ENCODE measurements at places on chromosomes 5 and 9.

GRCh38 chr9:112487008-112487798 is 576 bp downstream of the KIAA1958 start:
- DNase-seq: peak; percentile 33

GRCh38 chr5:10243660-10244240 is 5.9 kb downstream of the ATPSCKMT start:
- DNase-seq: no peak

- DNase-seq: no peak
These were observed 672.1 kb upstream of the CHD1 start for GRCh38 chr5:99600952-99601351.

- no peak for DNase-seq
These were observed 40.4 kb downstream of the CTNNA1 start for GRCh38 chr5:138793575-138793974.

GRCh38 chr5:173328844-173329490 is 753 bp upstream of the STC2 start:
- no peak for DNase-seq

DNA sequence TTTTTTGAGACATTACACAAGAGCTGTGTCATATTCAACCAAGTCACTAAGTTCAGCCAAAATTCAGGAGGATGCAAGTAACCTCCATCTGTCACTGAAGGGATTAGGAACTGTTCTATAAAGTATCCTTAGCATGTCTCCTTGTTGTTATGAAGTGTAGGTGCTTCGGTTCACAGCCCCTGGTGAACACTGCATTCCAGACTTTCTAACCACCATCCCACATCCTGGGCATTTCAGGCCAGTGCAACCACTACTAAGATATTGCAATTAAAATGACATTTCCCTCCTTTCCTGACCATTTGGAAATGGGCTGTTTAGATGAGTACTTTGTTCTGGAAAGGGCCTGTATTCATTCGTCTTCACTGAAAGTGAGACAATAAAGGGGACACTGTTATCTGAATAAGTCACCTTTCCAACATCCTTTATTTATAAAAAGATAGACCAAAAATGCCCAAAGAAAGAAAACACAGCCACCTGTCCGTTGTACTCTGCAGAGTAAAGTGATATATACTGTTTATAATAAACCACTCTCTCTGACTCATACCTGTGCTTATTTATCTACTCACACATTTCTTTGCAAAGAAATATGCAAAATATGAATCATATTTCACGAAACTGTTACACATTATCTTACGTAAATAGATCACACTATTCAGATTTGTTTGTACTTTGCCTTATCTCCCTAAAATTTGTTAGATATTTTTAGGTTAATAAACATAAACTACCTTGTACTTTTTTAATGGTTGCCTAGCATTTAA is 861.9 kb downstream of the CDH18 start:
- no peak for DNase-seq

GRCh38 chr5:172874647-172875504 is 40.8 kb downstream of the ERGIC1 start:
- DNase-seq: no peak

DNA sequence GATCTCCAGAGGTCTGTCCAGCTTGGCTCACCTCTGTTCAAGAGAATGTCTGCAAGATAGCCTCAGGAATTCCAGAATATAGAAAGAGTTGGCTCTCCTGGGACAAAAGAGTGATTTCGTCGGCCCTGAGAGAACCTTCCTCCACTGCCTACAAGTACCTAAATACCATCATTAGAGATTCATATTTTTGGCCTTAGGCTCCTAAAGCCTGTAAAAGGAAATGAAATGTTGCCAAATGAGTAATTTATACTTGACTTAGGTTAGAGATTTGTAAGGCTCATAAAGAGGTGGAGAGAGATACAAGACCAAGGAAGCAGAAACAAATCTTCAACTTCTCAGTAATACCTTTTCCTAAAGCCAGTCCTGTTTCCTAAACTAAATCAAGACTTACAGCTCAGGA is 146.2 kb downstream of the CCDC192 start:
- DNase-seq: no peak

- no peak for DNase-seq
These were observed 331.1 kb downstream of the TMEM38B start for GRCh38 chr9:106025453-106025852.

GRCh38 chr9:16626577-16627130 is 243.8 kb downstream of the BNC2 start:
- no peak for DNase-seq

DNA sequence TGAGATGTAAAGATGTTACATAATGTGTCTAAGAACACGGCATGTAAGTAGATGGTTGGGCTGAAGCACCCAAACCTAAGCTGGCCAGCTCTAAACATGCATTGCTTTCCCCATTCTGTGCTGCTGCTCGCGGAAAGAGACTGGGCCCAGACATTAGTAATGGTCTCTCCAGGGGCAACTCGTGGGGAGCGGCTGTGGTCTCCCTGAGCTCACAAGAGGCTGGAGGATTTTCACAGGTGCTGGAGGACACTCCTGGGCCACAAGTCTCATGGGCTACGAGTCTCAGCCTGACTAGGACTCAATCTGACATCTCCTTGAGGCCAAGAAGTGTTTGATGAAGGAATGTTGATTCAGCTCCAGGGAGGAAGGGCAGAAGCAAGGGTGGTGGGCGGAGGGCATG is 92.7 kb upstream of the PTCH1 start:
- no peak for DNase-seq

- DNase-seq: no peak
These were observed 1669.3 kb upstream of the CDH9 start for GRCh38 chr5:28707706-28708105.

DNA sequence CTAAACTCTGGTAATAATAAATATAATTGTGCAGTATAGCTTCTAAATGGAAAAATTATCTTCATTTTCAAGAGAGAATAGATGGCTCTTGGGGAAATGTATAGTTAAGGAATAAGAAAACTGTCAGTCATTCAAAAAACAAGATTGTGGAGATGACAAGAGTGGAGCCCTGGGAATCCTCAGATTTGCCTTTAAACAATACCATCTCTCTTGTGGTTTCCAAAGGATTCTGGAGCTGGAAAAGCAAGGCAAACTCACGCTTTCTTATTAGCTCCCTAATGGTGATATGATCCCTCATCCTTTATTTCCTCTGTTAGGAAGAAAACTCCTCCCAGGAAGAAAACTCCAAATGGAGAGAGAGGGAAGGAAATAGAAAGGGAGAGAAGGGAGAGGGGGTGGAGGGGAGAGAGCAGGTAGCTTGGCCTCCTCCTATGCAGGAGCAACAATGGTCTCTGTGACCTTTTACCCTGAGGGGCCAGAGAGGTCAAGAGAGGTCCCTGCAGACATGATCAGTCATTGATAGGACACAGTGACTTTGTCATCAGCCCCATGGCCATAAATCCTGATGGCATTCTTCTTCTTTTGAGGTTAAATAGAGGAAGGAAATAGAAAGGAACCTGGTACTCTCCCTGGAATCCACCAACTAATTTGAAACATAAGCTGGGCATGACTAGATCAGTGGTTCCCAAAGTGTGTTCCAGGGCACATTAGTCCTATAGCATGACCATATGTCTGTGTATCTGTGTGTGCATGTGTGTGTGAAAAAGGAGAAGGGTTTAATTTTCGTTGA is 312.2 kb downstream of the ARRDC3 start:
- DNase-seq: no peak

DNA sequence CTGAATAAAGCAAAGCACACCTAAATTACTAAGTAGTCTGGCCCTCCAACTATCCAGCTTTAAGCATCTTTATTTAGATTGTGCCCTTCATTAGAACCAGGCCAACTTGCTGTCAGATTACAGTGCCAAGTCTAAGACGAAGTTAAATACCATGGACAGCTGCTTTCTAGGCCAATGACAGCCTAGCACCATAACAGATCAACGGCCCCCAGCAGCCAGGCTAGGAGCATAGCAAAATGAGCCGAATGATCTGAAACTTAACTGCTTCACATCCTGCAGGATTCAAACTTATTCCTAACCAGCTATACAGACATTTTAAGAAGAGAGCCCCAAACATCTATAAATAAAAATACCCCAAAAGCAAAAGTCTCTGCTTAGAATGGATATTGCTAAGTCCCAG is 6.8 kb downstream of the SLC24A2 start:
- DNase-seq: no peak

DNA sequence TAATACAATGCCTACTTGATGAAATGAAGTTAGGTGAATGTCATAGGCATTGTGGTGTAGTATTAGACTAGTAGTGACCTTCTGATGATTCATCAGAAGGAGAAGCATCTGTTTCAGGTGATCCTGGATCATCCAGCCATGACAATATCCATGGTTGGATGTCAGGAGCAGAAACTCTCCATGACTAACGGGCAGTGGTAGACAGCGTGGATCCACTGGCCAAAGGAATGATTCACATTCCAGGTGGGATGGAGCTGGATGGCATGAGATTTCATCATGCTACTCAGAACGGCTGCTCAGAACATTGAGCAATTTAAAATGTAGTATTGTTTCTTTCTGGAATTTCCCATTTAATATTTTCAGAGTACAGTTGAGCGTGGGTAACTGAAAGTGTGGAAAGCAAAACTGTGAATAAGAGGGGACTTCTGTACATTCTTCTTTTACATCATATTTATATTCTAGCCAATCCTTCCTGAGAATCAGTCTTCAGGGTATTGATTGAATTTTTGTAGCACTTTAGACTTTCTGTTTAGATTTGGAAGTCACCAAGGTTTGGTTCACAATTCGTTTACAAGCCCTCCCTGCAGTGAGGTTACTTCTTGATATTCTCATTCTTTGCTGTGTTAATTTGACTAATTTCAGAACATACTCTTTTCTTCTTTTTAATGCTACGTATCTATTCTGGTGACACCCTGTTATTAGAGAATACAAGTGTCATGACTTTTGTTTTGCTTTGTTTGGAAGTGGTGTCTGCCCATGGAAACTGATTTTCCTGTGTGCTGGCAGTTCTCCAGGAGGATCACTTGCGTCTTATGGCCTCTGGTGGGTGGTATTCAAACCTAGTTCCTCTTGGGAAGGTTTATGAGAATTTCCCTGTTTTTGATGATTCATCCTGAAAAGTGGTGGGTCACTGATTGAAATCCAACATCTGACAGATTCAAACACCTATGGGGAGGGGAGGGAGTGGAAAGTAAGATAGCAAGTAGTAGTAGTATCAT is 12.2 kb upstream of the CLINT1 start:
- DNase-seq: no peak

DNA sequence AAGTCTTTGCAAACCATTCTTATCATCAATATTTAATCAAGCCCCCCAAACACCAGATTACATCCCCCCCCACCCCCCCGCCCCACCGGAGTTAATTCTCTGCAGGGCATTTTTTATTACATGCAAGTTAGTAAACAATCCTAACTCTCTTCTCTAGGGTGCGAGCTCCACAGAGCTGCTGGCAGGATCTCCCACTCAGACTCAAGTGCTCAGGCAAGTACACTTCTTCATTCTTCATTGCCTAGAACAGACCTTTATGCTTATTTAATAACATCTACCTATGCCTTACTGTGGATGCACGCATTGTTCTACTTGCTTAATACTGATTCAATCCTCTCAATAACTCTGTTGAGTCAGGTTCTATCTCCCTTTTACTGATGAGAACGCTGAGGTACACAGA is 9.9 kb downstream of the SAXO1 start:
- no peak for DNase-seq

- no peak for DNase-seq
These were observed 197.1 kb downstream of the CDH18 start for GRCh38 chr5:19790829-19791466.

DNA sequence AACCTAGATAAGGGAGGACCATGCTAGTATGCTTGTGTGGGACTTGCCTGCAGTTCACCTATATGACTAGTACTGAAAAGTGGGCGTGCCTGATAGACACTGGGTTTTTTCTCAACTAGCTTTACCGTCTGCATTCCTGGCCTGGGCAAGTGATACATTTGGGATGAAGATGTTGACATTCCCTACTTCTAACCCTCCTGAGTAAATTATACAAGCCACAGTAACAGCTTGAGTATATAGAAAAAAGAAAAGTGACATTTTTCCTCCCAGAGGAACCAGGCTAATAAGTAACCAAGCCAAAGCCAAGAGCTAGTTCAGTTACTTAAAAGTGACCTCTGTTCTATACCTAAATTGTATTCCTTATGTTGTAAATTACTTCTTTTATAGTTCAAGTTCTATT is 153.8 kb upstream of the CYLC2 start:
- no peak for DNase-seq

- no peak for DNase-seq
These were observed 1247.0 kb upstream of the ACO1 start for GRCh38 chr9:31137176-31138160.

DNA sequence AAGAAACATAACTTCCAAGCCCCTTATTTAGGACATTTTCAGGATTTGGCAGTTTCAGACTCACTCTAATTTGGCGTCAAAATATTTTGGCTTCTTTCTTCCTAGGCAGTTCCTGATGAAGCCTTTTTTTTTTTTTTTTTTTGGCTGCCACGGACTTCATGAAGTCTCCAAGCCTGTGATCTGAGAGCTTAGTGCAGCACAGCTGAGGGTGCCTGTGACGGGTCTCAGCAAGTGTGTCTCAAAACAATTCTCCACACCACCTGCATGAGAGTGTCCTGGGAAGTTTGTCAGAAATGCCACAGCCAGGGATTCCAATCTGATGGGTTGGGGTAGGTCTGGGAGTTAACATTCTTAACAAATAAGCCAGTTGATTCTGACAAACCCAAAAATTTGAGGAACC is 6.0 kb upstream of the ESM1 start:
- DNase-seq: no peak

DNA sequence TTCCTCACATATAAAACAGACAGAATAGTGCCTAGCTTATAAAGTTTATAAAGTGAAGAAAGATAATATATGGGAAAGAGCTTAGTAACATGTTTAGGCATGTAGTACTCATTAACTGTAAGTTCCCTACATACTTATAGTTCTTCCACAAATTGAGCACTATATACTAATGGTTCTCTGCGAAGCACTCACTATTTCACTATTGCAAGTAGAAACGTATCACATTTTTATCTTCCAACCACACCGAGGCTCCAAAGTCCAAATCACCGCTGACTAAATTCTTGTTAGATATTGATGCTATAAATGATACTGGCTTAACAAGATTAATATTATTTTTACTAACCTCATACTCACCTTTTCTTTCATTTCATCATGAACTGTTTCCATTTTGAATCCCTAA is 61.0 kb downstream of the FBXW11 start:
- no peak for DNase-seq

- DNase-seq: no peak
These were observed 124.5 kb upstream of the GNA14 start for GRCh38 chr9:77772646-77773045.

- DNase-seq: no peak
These were observed 73.4 kb upstream of the BOD1 start for GRCh38 chr5:173689737-173690360.

Measured in stimulated activated CD8-positive, alpha-beta memory T cell treated with anti-CD3 and anti-CD28 coated beads, Interleukin-4, amount 100 ng/mL, for 24 hours (primary cell).